Left colon (tissue), 2 donors: ENCODE measurements at places on chromosomes 7 and 10. TPM values are rescaled to one million over a fixed set of nuclear protein-coding genes. Genes with fewer than 3 reads are reported as not detected.

DNA sequence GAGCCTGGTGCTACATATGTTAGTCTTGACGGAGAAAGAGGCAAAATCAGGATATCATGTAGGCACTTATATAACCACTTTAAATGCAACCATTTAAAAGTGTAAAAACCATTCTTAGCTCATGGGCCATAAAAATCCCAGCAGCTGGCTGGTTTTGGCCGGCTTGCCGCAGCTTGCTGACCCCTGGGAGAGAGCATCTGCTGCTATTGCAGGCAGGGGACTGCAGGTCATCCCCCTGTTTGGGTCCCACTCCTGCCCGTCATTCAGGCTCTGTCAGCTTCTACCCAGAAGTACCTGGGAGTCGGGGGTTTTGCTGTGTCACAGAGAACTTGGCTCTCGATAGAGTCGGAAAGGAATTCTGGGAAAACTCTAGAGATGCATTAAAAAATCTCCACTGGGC lies 187.4 kb downstream of the CUX1 start:
- DNase-seq: no peak

DNA sequence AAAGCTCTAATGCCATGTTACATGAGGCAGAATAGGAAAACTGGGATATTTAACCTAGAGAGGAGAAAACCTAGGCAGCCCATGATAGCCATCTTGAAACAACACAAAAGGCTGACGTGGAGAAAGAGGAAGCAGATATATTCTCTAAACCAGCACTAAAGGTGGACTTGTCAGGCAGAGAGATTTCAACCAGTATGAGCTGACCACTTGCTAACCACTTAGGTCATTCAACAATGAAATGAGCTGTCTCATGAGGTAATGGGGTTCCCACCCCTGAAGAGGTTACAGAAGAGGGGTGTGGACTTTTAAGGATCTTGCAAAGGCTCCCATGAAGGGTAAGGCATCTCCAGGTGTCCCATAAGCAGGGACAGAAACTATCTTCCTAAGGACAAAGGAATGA lies 26.8 kb upstream of the EGR2 start:
- DNase-seq: no peak

DNA sequence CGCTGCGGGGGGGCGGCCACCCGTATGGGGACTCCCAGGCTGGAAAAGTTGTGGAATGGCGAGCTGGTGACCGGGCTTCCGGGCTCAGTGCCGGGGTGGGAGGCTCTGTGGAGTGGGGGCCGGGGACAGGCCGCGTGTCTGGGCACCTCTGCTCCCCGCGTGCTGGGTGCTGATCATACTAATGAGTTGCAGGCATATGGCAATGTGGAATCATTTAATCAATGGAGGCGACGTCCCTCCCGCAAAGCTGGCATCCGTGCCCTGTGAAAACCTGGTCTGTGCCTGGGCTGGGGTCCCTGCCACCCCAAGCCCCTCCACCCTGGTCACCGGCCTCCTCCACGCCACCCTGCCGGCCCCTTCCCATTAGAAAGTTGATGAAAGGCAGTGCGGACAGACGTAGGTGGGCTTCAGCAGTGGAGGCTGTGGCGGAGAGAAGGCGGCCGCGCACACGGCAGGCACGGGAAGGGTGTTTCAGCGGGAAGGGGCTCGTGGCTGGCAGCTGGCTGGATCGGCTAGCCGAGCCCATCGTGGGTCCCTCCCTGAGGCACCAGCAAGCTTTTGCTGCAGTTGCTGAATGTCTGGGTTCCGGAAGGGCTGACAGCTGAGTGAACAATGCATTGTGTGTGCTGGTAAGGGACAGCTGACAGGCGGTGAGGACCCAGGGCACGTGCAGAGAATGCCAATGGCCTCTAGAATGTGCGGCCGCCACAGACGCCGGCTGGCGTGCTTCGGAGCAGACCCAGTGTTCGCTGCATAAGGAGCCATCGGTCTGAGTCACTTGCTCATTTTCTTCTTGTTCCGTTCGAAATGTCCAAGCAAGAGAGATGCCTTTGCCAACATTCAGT lies 1.5 kb downstream of the ADGRA1 start:
- DNase-seq: no peak

DNA sequence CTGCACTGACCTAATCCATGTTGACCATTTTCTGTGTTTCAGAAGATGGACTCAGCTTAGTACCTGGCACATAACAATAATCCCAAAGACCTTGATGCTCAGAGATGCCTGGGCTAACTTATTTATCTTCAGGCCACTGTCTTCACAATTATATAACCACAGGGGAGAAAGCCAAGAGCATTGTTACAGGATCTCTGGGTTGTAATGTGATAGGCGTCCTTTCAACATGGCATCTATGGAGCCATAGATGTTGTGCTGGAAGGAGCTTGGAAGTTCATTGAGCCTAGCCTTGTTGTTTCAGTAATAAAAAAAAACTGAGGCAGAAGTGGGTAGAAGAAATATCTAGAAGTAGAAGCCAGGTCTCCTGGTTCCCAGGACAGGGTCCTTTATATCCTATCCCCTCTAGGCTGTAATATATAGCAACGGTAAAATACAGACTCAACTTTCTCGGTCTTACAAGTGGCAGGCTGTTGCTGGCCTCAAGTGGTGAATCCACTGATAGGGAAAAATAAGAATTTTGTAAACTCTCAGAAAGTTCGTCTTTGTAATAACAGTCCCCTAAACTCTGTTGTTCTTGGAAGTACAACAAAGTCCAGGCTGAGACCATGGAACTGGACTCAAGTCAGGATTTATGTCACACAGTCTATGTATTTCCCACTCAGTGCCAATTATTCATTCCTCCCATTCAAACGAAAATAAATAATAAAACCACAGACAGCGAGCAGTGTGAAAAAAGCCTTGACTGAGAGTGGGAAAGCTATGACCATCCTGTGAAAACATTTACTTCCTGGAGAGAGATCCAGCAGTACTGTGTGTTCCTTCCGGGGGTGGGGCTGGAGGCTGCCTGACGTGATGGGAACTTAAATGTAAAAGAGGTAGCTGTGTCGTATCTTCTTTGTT lies 277.6 kb downstream of the REEP3 start:
- peak; percentile 39 for DNase-seq

Gene PLCE1
- 45.2 TPM for total RNA-seq
